ENCODE measurements at places on chromosomes 4 and X.
A peak's percentile ranks its signal among the peaks of the same experiment; 100 is the strongest.

DNA sequence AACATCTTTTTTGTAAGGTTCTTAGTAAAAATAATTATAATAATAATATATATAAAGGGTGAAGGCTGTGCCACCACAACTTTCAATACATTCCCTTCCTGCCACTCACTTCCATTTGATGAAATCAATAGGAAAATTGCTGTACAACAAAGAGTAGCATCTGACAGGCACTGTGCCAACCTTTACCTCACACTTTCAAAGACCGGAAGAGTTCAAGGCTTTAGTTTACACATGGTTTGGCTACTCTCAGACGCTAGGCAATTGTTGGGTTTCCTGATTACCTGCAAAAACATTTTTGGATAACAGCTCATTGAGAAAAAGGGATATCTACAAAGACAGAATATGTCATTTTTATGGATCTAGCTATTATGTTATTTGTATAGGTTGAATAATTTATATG lies 5.5 kb upstream of the ING2 start:
- DNase-seq = no peak

DNA sequence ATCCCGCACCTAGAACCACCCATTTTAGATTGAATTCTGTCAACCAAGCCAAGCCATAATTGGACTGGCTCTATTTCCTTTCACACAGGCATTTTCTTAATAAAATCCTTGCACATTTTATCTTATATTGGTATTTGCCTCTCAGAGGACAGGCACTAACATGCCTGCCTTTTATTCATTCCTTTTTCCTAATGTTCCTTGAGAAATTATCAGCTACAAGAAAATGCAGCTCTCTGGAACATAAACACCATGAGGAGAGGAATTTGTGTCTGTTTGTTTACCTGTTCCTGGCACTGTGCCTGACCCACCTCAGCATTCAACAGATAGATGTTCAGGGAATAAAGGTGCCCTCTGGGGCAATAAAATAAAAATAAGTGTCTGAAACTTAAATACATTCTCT lies 116.2 kb downstream of the PDHA2 start:
- no peak for DNase-seq

- DNase-seq = no peak
Measured at GRCh38 chr4:121794505-121795188, 6.5 kb upstream of the EXOSC9 start.

GRCh38 chr4:127995776-127996175 lies 30.6 kb downstream of the ABHD18 start:
- peak; percentile 30 for DNase-seq

DNA sequence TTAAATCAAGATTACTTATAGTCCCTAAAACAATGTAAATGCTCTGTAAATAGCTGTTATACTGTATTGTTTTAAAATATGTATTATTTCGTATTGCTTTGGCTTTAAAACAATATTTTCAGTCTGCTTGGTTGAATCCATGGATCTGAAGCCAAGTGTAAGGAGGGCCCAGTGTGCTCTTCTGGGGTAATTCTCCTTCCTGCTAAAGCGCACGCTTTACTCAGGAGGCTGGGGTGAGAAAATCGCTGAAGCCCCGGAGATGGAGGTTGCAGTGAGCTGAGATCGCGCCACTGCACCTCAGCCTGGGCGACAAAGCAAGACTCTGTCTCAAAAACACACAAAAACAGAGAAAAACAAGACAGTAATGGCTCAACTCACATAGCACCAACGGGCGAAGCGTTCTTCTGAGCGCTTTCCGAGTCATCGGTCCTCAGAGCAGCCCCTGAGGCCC lies 391 bp upstream of the IDUA start:
- DNase-seq = peak; percentile 20

GRCh38 chr4:97496298-97496873 lies 646.9 kb downstream of the STPG2 start:
- peak; percentile 19 for DNase-seq

DNA sequence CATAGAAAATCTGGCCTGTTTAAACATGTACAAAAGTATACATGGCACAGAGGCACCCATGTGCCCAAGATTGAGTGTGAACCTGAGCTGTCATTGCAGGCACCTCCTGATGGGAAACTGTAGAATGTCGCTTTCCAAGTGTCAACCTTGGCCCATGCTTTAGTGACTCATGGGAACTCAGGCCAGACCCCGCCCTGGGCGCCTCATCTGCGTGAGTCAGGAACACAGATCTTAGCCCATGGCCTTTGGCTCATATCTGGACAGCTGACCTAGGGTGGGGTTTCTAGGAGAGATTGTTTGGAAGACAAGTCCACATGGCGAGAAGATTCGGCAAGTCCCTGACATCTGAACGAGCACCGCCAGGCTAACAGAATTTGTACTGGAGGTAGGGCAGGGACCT lies 50.0 kb downstream of the CYTL1 start:
- peak; percentile 9 for DNase-seq

DNA sequence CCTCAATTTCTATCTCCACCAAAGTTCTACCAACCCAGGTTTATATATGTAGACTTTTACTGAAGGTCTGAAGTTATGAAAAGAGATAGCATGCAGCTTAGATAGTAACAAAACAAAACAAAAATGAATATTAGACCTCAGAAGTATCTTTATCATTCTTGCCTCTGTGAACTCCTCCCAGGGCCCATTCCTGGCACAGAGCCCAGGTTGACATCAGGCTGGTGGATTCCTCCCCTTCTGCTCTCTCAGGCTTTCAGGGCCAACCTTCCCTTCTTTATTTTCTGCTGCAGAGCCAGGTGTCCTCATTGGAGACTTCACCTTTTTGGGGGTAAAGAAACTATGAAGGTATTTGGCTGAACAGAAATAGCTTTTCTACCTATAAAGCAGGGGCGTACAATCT lies 112.8 kb upstream of the PITX2 start:
- peak; percentile 6 for DNase-seq

DNA sequence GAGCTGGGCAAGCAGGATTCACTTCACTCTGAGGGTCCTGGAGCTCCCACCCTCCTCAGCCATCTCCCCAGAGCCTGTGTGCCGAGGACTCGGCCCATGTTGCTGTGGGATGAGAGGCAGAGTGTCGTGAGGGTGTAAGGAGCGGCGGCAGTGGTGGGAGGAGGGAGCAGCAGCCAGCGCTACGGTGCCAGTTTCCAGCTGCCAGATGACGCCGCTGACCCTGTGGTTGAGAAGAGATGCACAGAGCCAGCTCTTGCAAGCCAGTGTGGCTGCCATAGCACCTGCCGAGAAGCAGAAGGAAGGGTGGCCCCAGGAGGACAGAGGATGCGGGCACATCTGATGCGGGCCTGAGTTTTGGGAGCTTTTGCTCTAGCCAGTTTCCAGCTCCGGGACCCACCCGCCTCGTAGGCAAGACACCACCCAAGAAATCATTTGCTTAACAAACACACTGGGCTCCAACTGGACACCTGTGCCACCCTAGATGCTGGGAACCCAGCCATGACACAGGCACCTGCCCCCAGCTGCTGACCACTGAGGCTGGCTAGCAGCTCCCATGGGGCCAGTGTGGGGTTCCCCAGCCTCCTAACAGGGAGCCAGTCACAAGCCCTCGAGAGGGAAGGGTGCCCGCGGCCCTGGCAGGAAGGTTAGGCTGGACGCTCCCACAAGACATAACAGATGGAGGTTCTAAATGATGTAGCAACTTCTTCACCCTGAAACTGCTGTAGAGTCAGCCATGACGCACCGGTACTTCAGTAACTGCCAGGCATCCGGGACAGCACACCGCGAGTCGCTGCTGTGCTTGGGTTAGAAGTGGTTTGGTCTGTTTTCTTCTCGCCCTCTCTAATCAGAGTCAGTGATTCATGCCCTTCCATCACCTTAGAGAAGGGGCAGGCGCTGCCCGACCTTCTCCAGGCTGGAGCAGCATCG lies 8.9 kb downstream of the MSANTD1 start:
- peak; percentile 38 for DNase-seq

DNA sequence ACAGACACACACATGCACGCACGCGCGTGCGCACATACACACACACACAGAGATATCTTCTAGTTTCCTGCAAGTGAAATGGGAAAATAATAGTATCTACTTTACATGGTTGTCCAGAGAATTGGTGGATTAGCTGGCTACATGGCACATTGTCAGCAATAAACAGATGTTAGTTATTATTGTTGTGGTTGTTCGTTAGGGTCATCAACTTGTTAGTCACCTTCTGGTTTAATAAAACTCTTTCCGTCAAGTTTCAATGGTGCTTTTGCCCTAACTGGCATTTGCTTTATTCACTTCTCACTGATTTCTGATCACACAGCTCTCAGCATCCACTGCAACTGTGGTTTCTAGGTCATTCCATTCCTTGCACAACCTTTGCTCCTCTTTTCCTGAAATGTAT lies 25.4 kb upstream of the RASL11B start:
- DNase-seq = no peak

- DNase-seq = no peak
Measured at GRCh38 chrX:18194688-18195087, 26.0 kb downstream of the BEND2 start.

DNA sequence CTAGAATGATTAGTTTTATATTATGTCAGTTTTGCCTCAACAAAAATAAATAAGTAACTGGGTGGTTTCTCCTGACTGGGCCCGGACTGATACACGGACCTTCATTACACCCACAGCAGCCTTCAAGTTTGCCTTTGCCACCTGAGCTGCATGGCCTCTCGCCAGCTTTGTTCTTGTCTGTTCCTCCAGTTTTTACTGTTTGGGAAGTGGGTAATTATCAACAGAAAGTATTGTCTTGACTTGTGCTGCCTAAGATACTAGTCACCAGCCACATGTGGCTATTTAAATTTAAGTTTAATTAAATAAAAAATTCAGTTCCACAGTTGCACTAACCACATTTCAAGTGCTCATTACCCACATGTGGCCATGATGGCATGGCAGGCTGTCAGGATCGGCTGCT lies 74.7 kb upstream of the INTU start:
- DNase-seq = no peak

GRCh38 chr4:170497689-170498088 lies 407.9 kb upstream of the AADAT start:
- no peak for DNase-seq

GRCh38 chr4:7785017-7785416 lies 154.6 kb downstream of the AFAP1 start:
- DNase-seq = peak; percentile 70

GRCh38 chrX:115549008-115549407 lies 12.0 kb upstream of the PLS3 start:
- DNase-seq = no peak

GRCh38 chrX:146614663-146615478 lies 194.7 kb upstream of the CXorf51B start:
- DNase-seq = no peak

GRCh38 chr4:154982187-154983047 lies 201.3 kb downstream of the RBM46 start:
- peak; percentile 83 for DNase-seq

GRCh38 chr4:120524237-120524636 lies 398.3 kb downstream of the PRDM5 start:
- no peak for DNase-seq

GRCh38 chr4:128721896-128722295 lies 87.6 kb upstream of the JADE1 start:
- no peak for DNase-seq

- DNase-seq = no peak
Measured at GRCh38 chrX:70762285-70762684, 146.2 kb downstream of the TEX11 start.

DNA sequence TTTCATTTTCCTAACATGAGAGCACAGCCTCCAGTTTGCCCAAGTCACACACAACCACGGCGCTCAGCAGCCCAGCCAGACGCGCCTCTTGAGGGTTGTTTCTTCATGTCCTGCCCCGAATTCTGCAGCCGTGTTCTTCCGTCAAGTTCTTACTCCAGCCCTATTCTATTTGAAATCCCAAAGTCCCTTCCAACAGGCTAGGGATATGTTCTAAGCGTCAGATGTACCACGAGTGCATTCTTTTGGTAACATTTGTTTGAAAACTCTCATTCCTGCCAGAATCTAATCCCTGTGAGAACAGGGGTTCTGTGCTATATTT lies 23.1 kb downstream of the ACSL1 start:
- no peak for DNase-seq

- DNase-seq = no peak
Measured at GRCh38 chr4:10684631-10685030, at the start of gene CLNK. Gene CLNK, minus strand, starts transcription at chr4:10684768. Its CDS starts 16,899 bp downstream, at chr4:10667869.

- DNase-seq = no peak
Measured at GRCh38 chr4:76216524-76216923, 2.9 kb upstream of the SCARB2 start.

DNA sequence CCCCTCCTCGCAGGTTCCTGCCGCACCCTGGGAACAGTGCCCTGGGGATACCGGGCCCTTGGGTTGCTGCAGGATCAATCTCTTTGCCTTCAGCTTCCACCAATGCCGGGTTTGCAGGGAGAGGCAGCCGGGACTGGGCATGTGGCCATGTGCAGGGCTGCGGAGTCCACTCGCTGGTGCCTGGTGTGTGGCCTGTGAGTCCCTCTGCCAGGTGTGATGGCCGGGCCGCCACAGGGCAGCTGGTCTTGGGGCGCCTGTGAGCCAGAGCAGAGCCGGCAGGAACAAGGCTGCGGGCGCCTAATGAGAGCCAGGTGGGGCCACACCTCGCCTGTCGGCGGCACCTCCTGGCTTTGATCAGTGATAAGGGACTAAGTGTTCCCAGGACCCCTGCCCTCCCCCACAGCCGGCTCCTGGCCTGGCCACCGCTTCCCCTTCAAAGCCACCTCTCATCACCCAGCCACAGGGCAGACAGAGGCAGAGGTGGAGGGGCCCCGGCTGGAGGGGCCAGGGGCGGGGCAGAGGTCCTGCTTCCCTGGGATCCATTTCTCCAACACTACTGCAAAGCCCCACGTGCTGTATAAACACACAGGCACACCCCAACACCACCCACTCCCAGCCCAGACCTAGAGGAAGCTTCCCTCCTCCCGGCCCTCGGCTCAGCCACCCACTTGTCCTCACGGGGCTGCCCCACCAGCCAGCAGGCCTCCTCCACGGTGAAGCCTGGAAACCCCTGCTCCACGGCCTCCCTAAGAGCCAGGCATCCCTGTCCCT lies 132.7 kb downstream of the CPZ start:
- no peak for DNase-seq

- peak; percentile 70 for DNase-seq
Measured at GRCh38 chr4:38860788-38861424, 4.3 kb upstream of the TLR6 start.

GRCh38 chr4:150744570-150744969 lies 162.6 kb downstream of the MAB21L2 start:
- DNase-seq = no peak

DNA sequence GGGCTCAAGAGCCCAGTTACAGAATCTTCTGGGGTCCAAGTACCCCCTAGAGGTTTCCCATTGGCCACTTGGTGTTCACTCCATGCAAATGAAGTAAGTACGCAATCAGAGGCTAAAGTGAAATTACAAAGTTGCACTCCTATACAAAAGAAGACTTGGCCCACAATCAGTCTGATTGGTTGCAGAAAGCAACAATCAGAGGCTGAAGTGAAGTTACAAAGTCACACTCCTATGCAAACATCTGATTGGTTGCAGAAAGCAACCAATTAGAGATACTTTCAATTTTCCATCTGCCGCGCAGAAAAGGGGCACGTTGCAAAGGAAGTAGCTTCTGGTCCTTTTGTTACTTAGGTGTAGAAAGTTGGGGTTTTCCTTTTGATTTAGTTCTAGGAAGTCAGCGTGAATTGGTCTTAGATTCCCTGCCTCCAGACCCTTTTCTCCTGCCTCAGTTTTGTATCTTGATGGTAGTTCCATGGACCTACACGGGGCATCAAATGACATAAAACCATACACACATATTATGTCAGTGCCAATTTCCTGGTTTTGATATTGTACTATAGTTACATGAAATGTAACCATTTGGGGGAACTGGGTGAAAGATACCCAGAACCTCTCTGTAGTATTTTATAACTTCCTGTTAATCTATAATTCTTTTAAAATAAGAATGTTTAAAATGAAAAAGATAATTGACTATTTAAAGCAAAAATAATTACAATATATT lies 12.4 kb upstream of the PIN4 start:
- DNase-seq = peak; percentile 14

Data from cardiac fibroblast (primary cell).